ENCODE measurements at places on chromosomes 1 and 21.

GRCh38 chr1:233389893-233390292, 62.4 kb downstream of the MAP3K21 start:
- no peak for DNase-seq

GRCh38 chr1:30403726-30404125, 319.7 kb downstream of the MATN1 start:
- DNase-seq = no peak

DNA sequence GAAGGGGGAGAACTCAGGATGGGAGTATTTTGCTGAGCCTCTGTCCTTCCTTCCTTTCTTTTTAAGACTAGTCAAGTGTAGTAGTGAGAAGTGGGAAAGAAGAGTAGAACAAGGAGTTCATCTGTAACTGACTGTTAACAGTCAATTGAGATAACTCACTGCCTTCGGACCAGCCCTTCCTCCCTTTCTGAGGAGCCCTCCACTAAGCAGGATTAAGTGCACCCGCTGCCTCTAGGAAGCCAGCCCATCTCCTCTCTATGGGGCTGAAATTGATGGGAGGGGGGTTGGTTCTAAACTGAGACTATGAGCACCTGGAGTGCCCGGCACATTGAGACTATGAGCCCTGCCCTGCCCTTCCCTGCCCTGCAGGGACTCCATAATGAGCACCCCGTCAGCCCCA, 72.7 kb upstream of the TINAGL1 start:
- DNase-seq = no peak

GRCh38 chr1:169109561-169110134, 3.2 kb downstream of the ATP1B1 start:
- peak; percentile 2 for DNase-seq

DNA sequence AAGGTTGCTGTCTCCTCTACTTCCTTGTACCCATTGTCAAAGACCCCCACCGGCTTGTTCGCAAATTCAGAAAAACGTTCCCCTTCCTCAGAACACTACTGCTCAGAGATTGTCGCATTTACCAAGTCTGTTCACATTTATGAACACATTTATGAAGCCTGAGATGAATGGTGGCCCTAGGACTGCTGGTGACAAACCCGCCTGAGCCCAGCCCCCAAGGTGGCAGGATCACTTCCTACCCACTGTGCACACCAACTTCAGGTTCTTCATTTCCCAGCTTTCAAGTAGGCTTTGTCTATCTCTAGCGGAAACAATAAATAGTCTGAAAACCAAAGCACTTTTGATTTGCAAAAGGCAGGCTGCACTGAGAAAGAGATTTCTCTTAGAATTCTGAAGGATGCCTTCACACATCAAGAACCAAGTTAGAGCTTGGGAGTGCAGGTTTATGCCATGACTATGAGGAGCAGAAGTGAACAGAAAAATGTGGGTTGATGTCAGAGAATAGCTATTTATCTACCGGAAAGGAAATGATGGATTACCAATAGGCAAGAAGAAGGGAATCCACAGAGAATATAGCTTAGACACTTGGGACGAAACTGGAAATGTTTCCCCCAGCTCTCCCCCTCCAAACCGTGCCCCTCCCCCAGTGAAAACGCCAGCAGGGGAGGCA, 200.5 kb downstream of the TOMM20 start:
- DNase-seq = no peak

GRCh38 chr1:66446261-66447001, 87.5 kb upstream of the SGIP1 start:
- DNase-seq = peak; percentile 22

DNA sequence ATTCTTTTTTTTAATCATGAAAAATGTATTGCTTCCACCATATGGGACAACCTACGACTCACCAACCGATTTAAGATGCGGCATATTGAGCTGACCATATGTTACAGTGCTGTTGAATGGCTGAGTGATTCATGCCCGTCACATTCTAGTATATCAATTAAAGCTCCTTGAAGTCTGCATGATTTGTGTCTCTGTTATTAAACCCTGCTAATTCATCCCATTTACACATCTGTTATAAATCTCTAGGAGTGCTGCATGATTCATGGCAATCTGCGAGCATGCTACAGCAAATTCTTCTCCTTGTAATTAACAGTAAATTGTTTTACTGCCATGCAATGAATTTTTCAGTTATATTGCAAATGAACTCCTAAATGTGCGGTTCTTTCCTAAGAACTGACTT, 239.8 kb downstream of the USH2A start:
- no peak for DNase-seq

GRCh38 chr1:42807056-42807668, 9.8 kb upstream of the ERMAP start:
- DNase-seq = no peak

GRCh38 chr1:192592517-192592916, 16.9 kb downstream of the RGS1 start:
- DNase-seq = no peak

GRCh38 chr1:21005466-21006239, 171.0 kb downstream of the EIF4G3 start:
- DNase-seq = no peak

DNA sequence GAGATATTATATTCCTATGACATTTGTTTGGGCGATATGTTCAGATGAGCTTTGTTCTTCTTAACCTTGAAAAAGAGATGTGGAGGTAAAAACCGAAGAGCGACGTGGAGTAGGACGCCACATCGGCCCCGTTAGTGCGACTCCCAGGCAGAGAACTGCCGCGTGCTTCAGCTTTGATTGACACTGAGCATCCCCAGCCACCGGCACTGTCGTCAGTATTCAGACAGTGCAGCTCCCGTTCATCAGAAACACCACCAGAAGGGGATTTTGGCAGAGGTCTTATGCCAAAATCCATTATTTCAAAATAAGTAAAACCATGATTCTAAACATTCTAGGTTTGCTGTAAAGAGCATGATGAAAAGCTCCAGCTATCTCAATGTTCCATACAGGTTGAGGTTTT, 66.5 kb downstream of the AGPAT3 start:
- DNase-seq = no peak

DNA sequence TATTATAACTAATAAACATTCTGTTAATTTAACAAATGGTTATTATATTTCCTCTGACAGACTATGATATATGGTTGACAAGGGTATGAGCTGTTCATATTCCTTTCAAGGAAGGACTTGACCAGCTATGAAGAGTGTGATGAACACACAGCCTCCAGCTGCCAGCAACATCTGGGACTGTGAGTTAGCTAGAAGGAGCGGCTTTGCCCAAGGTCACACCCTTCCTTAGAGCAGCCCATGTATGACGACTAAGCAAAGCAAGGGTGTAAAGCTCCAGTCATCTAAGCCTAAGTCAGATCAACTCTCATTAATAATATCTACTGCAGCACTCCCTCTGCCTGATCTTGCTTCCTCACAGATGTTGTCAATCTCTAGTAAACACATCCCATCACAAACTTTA, 355.4 kb downstream of the PLPP3 start:
- no peak for DNase-seq

GRCh38 chr1:30232288-30232899, 491.0 kb downstream of the MATN1 start:
- no peak for DNase-seq

- DNase-seq = no peak
Observed at GRCh38 chr1:56578138-56578962, 1.0 kb downstream of the PLPP3 start.

GRCh38 chr1:151534662-151535278, 5.3 kb upstream of the TUFT1 start:
- DNase-seq = no peak

GRCh38 chr1:8349961-8350360, 32.0 kb downstream of the SLC45A1 start:
- no peak for DNase-seq

DNA sequence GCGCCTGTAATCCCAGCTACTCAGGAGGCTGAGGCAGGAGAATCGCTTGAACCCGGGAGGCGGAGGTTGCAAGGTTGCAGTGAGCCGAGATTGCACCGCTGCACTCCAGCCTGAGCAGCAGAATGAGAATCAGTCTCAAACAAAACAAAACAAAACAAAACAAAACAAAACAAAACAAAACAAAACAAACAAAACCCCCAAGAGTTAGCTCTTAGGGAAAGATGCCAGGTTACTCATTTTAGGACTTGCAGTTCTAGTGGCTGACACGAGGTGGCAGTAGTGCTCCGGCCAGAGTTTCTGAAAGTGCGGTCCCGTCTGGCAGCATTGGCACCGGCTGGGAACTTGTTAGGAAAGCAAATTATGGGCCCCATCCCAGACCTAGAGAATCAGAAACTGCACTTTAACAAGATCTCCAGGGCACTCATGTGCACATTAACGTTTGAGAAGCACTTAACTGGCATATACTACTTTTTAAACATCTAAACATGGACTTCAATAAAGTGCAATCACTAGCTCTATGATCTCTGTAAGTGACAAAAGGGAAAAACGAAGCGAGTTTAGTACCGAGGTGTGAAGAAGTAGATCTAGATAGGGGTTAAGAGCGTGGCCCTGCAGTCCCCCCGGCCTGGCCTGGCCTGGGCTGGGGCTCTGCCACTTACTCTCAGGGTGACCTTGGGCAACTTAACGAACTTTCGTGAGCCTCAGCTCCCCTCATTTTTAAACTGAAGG, 41.9 kb upstream of the TNFRSF1B start:
- no peak for DNase-seq

GRCh38 chr1:92310185-92310597, 11.3 kb downstream of the RPAP2 start:
- DNase-seq = peak; percentile 35

GRCh38 chr1:191025896-191026642, 548.4 kb upstream of the BRINP3 start:
- DNase-seq = no peak

GRCh38 chr1:221716713-221717484, 25.0 kb downstream of the DUSP10 start:
- DNase-seq = no peak

- no peak for DNase-seq
Observed at GRCh38 chr1:118202076-118202608, 17.1 kb upstream of the SPAG17 start.
